Central memory CD8-positive, alpha-beta T cell (primary cell): ENCODE measurements at places on chromosomes 7 and 10.

GRCh38 chr7:150965273-150965830 lies 12.8 kb downstream of the KCNH2 start:
- no peak for DNase-seq

GRCh38 chr7:157694376-157694665 lies 357.5 kb downstream of the DNAJB6 start:
- no peak for DNase-seq

DNA sequence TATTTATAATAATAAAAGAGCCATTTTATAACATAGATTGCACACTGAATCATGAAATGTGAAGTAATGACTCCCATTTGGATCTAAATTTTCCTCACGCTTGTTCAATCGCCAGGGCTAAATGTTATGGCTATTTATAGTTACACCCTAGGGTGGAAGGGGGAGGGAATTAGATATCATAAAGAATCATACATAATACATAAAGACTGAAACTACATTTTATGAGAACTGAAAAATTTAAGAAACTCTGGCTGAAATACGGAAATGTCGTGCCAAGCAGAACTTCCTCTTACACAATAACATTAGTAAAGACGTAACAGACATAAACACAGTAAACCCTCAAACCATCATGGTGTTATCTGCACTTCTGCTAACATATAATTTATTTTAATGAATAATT lies 327.5 kb upstream of the PHF14 start:
- DNase-seq: no peak

DNA sequence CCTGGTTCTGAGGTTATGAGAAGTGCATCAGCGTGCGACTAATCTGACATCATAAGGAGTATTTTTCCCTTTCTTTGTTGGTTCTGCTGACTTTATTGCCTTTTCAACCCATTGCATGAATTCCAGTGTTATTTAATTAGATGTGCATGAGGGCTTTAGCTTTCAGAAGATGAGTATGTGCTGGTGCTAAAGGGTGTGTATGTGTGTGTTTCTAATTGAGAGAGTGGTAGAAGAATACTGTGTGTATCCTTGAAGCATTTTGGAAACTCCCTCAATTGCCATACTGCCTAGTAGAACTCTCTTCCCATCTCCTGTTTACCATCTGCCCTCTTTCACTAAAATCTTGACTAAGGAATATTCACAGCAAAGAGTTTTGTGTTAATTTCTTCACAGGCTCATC lies 158.1 kb downstream of the SND1 start:
- no peak for DNase-seq

DNA sequence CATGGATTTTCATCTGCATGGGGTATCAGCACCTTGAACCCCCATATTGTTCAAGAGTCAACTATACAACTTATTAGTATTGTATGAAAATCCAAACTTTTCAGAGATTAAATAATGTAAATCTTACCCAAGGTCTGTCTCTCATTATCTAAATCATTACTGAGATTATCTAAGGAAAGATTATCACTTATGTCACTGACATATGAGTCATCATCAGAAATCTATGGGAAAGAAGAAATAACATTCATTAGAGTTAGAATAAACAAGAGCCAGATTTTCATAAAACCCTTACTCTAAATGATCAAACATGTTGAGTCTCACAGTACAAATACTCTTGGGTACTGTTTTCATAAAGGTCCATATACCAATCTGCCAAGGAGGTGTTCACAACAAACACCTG lies 83.3 kb upstream of the GSDME start:
- no peak for DNase-seq

DNA sequence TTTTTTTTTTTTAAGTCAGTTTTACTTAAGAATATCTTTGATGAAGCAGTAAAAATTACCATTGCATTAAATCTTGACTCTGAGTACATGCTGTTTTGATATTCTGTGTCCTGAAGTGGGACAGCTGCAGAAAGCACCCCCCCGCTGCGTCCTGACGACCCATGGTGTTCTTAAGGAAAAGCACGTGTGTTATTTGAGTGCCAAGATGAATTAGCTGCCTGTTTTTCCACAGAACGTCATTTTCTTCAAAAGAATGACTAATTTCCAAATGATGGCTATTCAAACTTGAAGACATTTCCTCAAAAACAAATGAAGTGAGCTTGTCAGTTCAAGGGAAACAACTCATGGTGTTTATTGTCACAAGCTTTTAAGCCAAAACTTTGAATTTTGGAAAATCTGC lies 45.9 kb downstream of the CREM start:
- no peak for DNase-seq

DNA sequence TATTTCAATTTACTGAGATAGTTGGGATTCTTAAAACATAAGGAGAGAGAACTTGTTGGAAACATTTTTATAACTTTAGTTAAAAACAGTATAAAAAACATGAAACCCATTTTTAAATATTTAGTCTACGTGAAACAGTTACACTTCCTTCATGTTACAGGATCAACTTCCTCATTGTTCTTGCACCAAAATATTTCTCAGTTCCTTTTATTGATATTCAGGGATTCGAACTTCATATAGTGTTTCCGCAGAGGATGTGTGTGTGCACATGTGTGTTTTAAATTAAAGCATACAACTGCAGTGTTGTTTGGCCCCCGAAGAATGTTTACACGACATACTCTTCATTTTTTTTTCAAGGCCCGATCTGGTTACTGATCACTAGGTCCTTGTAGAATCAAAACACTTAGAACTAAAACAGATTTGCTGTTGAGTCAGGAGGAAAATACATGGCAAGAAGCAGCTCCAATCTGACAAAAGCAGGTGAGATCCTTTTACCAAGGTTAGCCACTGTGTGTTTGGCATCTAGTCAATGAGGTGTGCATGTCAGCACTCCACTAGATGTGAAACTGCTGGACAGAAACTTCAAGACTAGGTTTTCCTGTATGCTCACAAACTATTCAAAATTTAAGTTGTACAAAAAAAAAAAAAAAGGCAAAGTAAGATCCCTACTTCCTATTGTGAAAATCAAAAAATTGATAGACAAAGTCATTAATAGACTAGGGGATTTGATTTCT lies 60.4 kb downstream of the INSYN2A start:
- no peak for DNase-seq

- DNase-seq: no peak
Observed at GRCh38 chr10:17227367-17228090, 512 bp upstream of the VIM start.

GRCh38 chr7:140869430-140869829 lies 55.3 kb downstream of the BRAF start:
- DNase-seq: no peak

DNA sequence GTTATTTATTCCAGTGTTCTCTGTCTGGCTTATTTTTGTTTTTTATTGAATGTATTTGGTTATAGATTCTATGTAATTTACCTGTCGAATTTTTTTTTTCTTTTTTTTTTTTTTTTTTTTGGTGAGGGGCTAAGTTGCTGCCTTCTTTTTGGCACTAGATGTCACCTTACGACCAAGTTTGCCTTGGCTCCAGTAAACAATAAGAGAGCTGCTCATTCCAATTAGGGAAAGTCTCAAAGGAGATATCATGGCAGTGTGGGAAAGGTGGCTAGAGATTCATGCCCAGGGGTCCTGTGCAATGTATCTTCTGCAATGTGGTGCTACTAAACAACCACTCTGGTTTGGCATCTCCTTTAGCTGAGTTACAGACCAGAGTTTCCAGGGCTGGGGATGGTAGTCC lies 84.0 kb downstream of the PTPN20 start:
- DNase-seq: no peak

DNA sequence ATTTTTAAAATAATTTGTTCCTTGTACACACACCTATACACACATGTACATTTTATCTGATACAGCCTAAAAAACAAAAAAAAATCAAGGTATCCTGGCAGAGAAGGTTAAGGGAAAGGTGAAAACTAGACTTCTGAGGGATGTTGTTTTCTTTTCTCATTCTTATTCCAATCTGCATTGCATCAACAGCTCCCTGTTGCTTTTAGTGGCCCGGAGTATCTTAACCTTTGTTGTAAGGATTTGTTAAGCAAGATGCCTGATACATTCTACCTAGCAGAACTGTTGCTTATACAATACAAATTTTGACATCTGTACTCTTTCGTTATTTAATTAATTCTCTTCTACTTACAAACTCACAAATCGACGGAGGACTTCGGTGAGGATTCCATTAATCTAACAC lies 167.4 kb downstream of the GNAI1 start:
- DNase-seq: no peak
